Activated T-helper 1 cell treated with anti-CD3 and anti-CD28 coated beads, Interleukin-12 subunit alpha, Interleukin-12 subunit beta, Interleukin-2, Interleukin-4 antibody, amounts not matched to agents 30 ng/mL and 10 ng/mL and 1 ng/mL, durations not matched to agents 14 hours and 24 hours and 36 hours (primary cell): ENCODE measurements at places on chromosomes 12 and 14. TPM values are rescaled to one million over a fixed set of nuclear protein-coding genes. Genes with fewer than 3 reads are reported as not detected.

Gene SPIC
- not detected in 2 replicates for total RNA-seq

Gene RBP5
- 0.51 TPM in 1 of 2 replicates, not detected in the other for total RNA-seq

Gene ERG28
- 17.5 and 17.8 TPM in 2 replicates for total RNA-seq

Gene TAS2R42
- total RNA-seq, result not detected in 2 replicates

Gene FIGNL2
- total RNA-seq, result 0.15 and 0.18 TPM in 2 replicates

Gene BTG1
- total RNA-seq, result 86.4 and 87.9 TPM in 2 replicates

Gene YBX3
- 198 and 207 TPM in 2 replicates for total RNA-seq

Gene ISM2
- 0.08 TPM in 1 of 2 replicates, not detected in the other for total RNA-seq

Gene GPR68
- total RNA-seq, result 4.5 and 5.4 TPM in 2 replicates

Gene EID3
- total RNA-seq, result 10.5 and 10.6 TPM in 2 replicates

Gene APOF
- total RNA-seq, result not detected in 2 replicates

Gene FOXM1
- total RNA-seq, result 72.6 and 75.9 TPM in 2 replicates

Gene TAS2R8
- not detected in 2 replicates for total RNA-seq

Gene NKX2-1
- not detected in 2 replicates for total RNA-seq

Gene TPH2
- total RNA-seq, result not detected in 2 replicates

Gene ARHGAP9
- 102 TPM in 2 replicates for total RNA-seq
